ENCODE measurements at places on chromosomes 12 and 14.

- peak; percentile 60 for DNase-seq
These were observed 501 bp downstream of the RIMKLB start for GRCh38 chr12:8698132-8698851.

DNA sequence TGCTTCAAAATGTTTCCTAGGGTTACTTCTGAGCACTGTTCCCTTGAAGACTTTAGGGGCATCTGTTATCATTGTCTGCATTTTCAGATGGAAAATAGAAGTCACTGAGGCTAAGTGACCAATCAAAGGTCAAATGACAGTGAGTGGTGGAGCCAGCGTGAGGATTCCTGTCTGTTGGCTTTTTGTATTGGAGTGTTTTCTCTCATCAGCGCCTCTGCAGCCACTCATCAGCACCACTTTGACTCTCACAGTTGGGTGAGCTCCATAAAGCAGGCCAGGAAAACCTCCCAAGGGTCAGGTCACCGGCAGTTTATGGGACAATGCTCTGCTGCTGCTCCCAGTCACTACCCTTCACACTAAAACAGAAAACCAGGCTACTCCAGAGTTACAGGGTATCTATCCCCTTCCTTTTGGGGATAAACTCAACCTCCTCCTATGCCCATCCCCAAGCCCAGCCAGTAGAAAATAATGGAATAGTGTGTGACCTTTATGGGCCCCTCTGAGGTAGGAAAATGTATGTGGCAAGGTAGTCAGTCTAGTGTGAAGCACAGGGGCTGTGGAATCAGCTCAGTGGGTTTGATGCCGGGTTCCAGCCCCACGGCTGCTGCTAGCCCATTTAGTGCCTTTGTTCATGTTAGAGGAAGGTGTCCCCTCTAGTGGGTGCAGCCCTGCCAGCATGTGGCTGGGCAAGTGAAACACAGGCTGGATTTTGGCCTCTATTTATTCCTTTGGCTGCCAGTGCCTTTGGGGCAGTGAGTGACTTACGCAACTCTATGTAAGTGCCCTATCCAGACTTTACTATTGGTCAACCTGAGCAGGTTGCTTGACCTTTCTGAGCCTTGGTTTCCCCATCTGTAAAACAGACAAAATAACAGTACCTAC, 133.8 kb upstream of the CPM start:
- DNase-seq: no peak

- no peak for DNase-seq
These were observed 3.2 kb upstream of the SYNE3 start for GRCh38 chr14:95519699-95520098.

- DNase-seq: no peak
These were observed 98.3 kb downstream of the SPTSSA start for GRCh38 chr14:34363733-34364134.

DNA sequence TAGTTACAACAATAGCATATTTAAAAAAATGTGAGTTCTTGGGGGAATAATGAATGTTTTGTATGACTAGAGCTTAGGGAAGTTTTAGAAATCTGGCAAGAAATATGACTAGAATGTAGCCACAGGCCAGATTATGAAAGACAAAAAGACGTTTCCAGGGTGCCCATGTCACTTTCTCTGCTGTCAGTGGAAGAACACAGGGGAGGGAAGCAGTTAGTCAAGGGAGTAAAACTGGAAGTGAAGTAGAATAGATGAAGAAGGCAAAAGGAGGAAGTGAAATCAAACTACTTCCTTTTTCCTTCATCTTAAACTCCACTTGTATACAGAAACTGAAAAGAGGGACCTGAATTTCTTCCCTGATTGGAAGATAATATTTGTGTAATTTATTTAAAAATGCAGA, 81.2 kb upstream of the ATP2B1 start:
- no peak for DNase-seq

GRCh38 chr14:51401756-51402155, 161.7 kb downstream of the TMX1 start:
- no peak for DNase-seq

- no peak for DNase-seq
These were observed 76.9 kb downstream of the VWF start for GRCh38 chr12:6047249-6048237.

DNA sequence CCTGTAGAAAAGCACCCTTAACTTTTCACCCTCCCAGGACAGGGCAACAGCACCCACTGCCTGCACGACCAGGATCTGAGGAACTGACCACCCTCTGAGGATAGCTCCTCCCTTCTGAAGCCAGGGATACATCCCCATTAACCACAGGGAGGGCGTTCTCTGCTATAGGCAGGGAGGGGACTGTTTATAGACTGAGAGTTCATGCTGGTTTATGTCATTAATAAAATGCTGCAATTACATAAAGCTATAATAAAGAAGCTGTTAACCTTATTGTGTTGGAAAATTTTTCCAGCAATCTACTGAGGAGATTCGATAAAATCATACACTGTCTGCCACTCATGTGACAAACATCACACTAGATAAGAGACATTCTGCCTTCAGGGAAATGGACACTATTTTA, 232.4 kb upstream of the SFSWAP start:
- no peak for DNase-seq

GRCh38 chr12:7089196-7089871, 2.9 kb downstream of the C1R start:
- DNase-seq: no peak

DNA sequence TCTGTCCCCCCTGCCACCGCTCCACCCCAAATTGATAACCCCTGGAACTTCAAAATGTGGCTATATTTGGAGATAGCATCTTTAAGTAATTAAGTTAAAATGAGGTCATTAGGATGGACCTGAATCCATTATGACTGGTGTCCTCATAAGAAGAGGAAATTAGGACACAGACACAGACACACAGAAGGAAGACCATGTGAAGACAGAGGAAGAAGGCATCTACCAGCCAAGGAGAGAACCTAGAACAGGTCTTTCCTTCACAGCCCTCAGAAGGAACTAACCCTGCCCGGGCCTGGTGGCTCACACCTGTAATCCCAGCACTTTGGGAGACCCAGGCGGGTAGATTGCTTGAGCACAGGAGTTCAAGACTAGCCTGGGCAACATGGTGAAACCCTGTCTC, 3.6 kb upstream of the HRK start:
- DNase-seq: no peak

DNA sequence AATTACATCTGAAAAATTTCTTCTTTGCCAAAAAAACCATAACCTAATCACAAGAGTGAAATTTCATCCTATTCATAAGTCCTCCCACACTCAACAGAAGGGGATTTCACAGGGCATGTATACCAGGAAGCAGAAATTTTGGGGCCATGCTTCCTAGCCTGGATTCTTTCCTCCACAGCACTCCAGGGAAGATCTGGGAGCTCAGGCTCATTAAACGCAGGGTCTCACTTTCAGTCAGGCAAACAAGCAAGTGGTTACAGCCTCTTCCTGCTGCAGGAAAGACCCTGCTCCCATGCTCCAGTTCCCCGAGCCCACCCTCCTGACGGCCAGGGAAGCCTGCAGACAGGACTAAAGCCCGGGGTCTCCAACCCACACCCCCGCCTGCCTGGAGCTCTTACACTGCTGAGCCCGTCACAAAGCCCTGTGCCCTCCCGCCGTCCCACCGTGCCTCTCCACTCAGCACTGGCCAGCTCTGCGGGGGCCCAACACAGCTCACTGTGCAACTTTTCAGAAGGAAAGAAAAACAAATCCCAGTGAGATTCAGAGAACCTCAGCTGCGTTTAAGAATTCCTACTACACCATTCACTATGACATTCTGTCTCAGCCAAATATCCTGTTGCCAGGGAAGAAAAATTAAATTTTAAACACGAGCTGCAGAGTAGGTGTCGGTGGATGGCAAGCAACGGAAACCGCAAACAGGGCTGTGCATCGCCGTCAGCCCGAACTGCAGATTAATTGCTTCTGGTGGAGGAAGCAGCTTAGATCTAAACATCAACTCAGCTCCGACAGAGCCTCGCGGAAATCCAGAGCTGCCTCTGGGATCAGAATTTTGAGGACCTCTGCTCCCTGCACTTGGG, 106.7 kb upstream of the SFSWAP start:
- no peak for DNase-seq

DNA sequence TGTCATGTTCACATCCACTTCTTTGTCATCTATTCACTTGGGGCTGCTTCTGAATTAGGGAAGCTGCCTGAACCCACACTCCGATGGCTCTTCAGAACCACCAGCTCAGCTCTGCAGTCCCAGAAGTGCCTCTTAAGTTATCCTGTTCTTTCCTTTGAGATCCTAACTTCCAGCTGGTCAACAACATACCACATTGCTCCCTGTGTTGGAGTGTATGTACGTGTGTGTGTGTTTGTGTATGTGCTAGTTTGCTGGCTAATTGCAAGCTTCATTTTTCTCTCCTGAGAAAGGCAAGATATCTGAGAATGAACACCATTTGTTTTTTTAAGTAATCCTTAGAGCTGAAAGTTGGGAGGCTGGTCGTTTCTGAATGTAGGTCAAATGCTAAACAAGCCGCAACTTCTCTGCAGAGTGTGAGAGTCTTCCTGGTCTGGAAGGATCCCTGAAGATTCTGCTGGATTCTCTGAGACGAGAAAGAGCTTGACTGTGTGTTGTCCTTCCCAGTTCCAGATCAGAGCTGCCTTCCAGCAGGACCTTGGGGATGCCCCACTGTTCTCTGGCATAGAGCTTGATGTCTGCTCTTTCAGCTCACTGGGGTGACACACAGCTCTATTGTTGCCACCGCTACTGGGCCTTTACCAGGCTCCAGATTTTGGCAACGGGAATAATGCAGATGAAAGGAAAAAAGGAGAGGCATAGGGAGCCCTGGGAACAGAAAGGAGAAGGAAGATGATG, 839 bp downstream of the GSG1 start:
- no peak for DNase-seq

DNA sequence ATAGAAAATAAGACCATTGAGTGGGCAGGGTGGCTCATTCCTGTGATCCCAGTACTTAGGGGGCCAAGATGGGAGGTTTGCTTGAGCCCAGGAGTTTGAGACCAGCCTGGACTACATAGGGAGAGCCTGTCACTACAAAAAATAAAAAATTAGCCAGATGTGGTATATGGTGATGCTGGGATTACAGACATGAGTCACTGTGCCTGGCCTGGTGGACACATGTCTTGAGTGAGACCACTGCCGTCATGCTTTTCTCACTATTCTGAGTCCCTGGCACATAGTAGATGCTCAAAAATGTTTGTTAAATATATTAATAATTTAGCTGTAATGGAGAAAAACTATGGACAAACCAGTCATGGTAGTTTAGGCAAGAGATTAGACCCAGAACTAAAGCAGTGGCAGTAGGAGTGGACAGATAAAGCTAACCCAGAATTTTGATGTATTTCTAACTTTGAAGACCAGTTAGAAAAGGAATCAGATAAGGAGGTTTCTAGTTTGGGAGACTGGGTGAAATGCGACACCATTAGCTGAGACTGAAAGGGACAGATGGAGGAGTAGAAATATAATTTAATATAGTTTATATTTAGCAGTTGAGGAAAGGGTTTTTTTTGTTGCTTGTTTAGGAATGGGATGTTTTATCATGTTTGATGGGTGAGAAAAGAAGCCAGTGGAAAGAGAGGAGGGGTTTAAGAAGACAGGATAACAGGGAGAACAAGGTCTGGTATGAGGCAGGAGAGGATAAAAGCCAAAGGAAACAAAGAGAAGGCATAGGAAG, 7.4 kb upstream of the PTGES3 start:
- no peak for DNase-seq

GRCh38 chr12:108547686-108548085, 13.3 kb downstream of the SART3 start:
- DNase-seq: no peak

DNA sequence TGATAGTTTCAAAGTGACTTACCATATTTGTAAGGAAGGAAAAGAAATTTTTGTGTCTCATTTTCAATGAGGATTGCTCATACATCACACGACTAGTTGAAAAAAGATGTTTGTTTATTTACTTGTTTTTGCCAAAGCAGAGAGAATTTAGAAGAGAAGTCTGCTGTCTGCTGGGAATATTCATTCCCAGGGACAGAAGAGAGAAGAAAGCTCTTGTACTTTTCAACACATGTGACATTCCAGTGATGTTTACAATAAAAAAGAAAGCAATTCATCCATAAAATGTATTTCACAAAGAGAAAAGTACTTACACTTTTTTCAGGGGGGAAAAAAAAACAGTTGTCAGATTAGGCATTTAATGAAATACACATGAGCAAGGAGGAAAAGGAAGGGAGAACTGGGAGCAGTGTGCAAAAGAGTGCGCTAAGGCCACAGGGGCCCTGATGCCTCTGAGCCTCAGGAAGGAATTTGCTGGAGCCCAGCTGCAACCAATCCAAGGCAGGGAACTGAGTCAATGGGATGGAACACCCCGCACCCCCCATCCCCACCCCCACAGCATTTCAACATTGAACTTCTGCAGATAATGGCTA, 115.0 kb downstream of the RPAP3 start:
- no peak for DNase-seq

DNA sequence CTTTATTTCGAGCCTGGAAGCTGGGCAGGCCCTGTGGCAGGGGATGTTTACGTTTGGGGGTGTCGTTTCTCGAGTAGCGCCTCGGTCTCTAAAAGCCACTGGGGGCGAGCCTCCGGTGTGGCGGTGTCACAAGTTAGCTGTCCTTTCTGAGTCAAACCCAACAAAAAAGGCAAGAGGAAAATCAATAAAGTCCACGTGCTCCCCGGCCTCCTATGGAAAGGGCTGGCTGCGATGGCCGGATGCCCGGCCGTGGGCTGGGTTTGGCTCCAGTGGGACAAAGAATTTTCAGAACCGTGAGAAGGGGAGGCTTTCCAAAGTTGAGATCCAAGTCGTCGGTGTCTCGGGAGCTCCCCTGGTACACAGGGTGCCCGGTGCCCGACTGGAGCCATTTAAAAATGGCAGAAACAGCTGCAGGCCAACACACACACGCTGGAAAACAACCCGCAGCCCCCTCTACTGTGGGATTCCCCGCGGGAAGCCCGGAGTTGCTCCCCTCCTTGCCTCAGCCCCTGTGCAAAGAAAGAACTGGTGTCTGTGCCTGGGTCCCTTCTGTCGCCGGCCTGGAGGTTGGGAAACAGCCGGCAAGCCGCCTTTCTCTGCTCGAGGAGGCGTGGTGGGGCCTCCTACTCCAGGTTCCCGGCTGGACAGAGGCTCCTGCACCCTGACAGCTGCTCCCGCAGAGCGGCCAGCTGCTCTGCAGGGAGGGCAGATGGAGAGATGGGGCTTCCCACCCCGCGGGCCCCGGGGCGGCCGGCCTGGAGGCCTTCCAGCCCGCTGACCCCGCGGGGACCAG, 1.9 kb downstream of the BCL7A start:
- peak; percentile 88 for DNase-seq

DNA sequence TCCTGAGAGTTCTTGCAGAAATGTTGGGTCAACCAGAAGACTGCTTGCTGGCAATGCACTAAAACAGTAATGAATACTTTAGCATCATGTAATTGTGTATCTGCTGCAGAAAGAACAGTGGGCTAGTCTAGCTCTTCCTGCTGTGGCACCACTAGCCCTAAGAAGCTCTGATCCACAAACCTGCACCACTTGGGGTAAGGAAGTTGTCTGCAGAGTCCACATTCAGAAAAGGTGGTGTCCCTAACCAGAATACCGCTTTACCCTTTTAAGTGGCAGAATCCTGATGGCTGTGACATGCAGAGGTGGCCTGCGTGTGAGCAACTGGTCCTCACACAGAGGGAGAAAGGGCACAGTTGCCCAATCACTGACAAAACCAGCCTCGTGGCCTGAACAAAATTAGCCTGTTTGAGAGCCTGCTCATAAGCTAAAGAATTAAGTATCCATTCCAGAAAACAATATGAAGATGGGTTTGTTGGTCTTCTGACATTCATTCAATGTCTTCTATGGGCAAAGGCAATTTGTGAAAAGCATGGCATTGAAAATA, 165.8 kb downstream of the PPM1H start:
- no peak for DNase-seq

- DNase-seq: no peak
These were observed 60.3 kb upstream of the BCL2L14 start for GRCh38 chr12:12010277-12011039.

Measured in glutamatergic neuron (in vitro differentiated cells).